ENCODE measurements at places on chromosomes 6 and 20. TPM values are rescaled to one million over a fixed set of nuclear protein-coding genes. Genes with fewer than 3 reads are reported as not detected.

FRK gene
- total RNA-seq = 0.09 TPM

SCRT2 gene
- not detected for total RNA-seq

DYNLRB1 gene
- total RNA-seq = 93.6 TPM

MCM8 gene
- total RNA-seq = 37.5 TPM

CD40 gene
- 1.3 TPM for total RNA-seq

ITPR3 gene
- 44.9 TPM for total RNA-seq

NKAIN2 gene
- not detected for total RNA-seq

KCNK15 gene
- not detected for total RNA-seq

Data from activated CD8-positive, alpha-beta memory T cell treated with anti-CD3 and anti-CD28 coated beads, Interleukin-2, amount 10 ng/mL, durations not matched to agents 7 days and 5 days (primary cell).